Esophagus squamous epithelium (tissue), 5 donors: ENCODE measurements at places on chromosomes 4 and X. TPM values are rescaled to one million over a fixed set of nuclear protein-coding genes. Genes with fewer than 3 reads are reported as not detected.
A peak's percentile ranks its signal among the peaks of the same experiment; 100 is the strongest.

DNA sequence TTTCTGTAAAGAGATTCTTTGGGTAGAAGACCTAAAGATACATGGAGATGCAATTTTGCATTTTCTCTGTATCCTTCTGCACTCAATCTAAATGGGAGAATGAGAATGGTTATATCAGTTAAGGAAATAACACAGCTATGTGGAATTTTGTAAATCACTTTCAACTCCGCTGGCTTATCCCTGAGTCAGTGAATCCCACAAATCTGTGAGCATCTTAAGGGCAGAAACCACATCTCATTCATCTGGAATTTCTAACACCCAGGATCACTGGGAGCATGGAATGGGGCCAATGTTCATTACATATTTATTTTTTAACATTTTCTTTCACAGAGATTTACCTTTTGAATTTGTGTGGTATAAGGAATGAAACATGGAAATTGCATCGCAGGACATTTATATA, 167.8 kb downstream of the CFAP47 start:
- H3K4me1 ChIP-seq: no peaks in the 10 kb centered on the region
- no peaks in the 10 kb centered on the region for H3K36me3 ChIP-seq
- H3K4me3 ChIP-seq: no peak overlapping the region
- H3K27ac ChIP-seq: no peak overlapping the region
- H3K27me3 ChIP-seq: no peaks in the 10 kb centered on the region

DNA sequence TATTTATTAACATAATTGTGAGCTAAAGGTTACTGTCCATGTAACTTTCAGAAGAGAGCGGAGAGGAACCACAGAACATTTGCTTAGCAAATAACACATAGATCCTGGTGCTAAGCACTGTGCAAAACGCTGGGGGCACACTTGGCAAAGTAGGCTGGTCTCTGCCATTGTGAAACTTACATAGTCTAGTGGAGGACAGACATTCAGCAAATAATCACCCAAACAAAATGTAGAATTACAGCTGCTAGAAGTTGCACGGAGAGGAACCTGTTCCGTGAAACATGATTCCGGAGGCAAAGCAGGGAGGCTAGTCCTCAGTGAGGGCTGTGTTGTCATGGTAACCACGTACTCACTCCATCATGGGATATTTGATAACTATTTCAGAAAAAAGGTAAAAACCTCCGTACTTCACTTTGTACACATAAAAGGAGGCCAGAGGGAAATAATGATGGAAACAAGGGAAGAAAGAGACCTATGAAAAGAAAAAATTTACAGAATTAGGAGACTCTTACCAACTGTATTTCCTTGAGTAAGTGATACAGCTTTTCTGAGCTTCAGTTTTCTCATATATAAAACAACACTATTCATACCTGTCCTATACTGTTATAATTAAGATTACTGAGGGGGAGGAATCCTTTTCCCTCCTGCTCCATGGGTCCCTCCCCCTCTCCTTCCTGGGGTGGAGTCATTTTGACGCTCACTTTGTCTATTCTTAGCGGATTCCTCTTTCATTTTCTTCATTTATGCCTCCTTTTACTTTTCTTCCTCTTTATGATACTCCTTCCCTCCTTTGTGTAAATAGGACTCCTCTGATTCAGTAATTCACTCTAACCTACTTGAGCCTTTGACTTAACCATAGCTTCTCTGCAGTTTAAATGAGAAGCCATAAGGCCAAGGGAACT, 825 bp upstream of the RASGEF1B start:
- peak overlapping the region; percentile 91 for H3K27ac ChIP-seq
- DNase-seq: peak; percentile 59
- H3K36me3 ChIP-seq: no peaks in the 10 kb centered on the region
- no peaks in the 10 kb centered on the region for H3K27me3 ChIP-seq
- peak overlapping the region; percentile 81 for H3K4me3 ChIP-seq
- peaks cover 63% of the 10 kb centered on the region for H3K4me1 ChIP-seq

Gene GPR82
- total RNA-seq: 0.76 TPM

GRCh38 chr4:20137176-20137575, 114.5 kb upstream of the SLIT2 start:
- H3K27ac ChIP-seq: no peak overlapping the region
- no peak overlapping the region for H3K4me3 ChIP-seq
- H3K27me3 ChIP-seq: no peaks in the 10 kb centered on the region

Gene PLS3
- total RNA-seq: 148 TPM

DNA sequence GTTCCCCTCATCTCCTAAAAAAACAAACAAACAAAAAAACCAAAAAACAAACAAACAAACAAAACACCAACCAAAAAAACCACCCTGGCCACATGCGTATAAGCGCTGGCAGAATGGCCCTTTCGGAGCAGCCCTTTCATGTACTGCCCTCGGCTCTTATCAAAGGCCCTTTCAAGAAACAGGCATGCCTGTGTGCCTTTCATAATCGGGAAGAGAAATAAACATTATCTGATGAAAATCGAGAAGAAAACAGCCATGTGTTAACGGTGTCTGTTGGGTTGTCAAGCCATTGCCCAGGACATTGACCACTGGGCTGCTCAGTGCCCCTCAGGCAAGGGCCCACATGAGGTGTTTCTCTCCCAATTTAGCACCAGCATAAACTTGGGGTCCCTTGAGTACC, 68.3 kb downstream of the PJA1 start:
- no peaks in the 10 kb centered on the region for H3K4me1 ChIP-seq
- no peak overlapping the region for H3K27ac ChIP-seq
- H3K27me3 ChIP-seq: no peaks in the 10 kb centered on the region

DNA sequence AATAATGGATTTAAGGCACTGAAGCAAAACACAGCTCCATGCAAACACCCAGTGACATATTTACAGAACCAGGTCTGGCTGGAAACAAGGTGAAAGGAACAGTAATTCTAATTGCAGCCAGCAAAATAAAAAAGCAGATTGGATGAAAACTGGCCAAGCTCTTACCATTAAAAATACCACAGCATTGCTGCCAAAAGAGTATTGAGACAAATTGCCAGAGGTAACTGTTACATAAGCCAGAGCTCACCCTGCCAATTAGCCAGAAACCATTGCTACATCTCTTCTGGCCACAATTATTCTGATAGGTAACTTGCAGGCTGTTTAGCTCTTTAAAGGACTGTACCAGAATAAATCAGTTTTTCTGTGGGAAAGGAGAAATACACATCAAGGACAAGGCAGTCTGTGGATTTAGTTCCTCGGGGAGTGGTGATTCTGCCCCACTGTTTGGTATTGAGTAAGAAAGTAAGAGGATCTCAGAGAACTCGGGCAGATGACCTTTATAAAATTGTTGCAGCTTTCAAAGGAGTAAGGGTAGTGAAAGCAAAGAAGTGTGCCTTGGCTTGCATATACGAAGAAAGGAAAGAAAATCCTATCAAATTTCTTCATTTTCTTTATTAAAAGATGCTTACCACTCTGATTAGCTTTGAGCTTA, 369.5 kb downstream of the PPP3CA start:
- no peak overlapping the region for H3K27ac ChIP-seq
- no peak overlapping the region for H3K4me3 ChIP-seq
- no peak for DNase-seq
- no peaks in the 10 kb centered on the region for H3K27me3 ChIP-seq

Gene ANXA3
- total RNA-seq: 45.7 TPM

DNA sequence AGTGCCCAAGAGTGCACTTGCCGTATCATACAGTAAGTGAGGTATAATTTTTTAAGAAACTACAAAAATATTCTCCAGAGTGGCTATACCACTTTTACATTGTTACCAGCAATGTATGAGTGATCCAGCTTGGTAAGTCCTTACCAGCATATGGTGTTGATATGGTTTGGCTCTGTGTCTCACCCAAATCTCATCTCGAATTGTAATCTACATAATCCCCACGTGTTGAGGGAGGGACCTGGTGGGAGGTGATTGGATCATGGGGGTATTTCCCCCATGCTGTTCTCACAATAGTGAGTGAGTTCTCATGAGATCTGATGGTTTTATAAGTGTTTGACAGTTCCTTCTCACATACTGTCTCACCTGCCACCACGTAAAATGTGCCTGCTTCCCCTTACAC, 44.8 kb downstream of the RBMX start:
- no peak overlapping the region for H3K27ac ChIP-seq
- no peaks in the 10 kb centered on the region for H3K4me1 ChIP-seq
- no peaks in the 10 kb centered on the region for H3K36me3 ChIP-seq
- DNase-seq: no peak
- no peaks in the 10 kb centered on the region for H3K27me3 ChIP-seq

GRCh38 chrX:140799216-140799615, 89.7 kb downstream of the LINC00632 start:
- H3K27ac ChIP-seq: no peak overlapping the region
- H3K27me3 ChIP-seq: no peaks in the 10 kb centered on the region
- DNase-seq: no peak
- H3K4me1 ChIP-seq: no peaks in the 10 kb centered on the region

DNA sequence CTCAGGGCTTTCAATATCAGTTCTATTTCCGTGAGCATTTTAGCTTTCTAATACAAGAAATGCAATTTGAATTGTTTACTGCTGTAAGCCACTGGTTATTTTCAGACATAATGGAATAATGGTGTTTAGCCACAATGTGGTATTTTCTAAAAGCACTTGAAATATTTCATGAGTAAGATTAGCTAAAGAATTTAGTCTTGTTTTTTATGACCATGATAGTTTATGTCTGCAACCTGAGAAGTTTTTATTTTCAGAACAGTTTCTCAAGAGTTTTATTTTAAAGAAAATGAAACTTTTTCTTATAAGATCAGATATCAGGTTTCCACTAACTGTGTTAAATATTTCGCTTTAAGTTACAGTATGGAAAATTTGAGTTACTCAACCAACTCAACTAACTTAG, 60.2 kb downstream of the SLIT2 start:
- H3K27ac ChIP-seq: no peak overlapping the region
- H3K27me3 ChIP-seq: no peaks in the 10 kb centered on the region
- no peak for DNase-seq
- no peaks in the 10 kb centered on the region for H3K36me3 ChIP-seq
- no peak overlapping the region for H3K4me3 ChIP-seq

- H3K27ac ChIP-seq: no peak overlapping the region
- H3K36me3 ChIP-seq: no peaks in the 10 kb centered on the region
- DNase-seq: no peak
Measured at GRCh38 chrX:41733939-41734338, 10.0 kb downstream of the GPR82 start.

- H3K36me3 ChIP-seq: no peaks in the 10 kb centered on the region
- DNase-seq: peak; percentile 23
- peak overlapping the region; percentile 59 for H3K4me3 ChIP-seq
- H3K27me3 ChIP-seq: no peaks in the 10 kb centered on the region
- H3K4me1 ChIP-seq: peaks cover 6% of the 10 kb centered on the region
Measured at GRCh38 chr4:56530269-56531148, 24.9 kb downstream of the ARL9 start.

- H3K27ac ChIP-seq: no peak overlapping the region
- no peaks in the 10 kb centered on the region for H3K27me3 ChIP-seq
- no peak overlapping the region for H3K4me3 ChIP-seq
- H3K4me1 ChIP-seq: no peaks in the 10 kb centered on the region
- H3K36me3 ChIP-seq: peaks cover 26% of the 10 kb centered on the region
Measured at GRCh38 chrX:74234818-74235217, 69.2 kb upstream of the ZCCHC13 start.

DNA sequence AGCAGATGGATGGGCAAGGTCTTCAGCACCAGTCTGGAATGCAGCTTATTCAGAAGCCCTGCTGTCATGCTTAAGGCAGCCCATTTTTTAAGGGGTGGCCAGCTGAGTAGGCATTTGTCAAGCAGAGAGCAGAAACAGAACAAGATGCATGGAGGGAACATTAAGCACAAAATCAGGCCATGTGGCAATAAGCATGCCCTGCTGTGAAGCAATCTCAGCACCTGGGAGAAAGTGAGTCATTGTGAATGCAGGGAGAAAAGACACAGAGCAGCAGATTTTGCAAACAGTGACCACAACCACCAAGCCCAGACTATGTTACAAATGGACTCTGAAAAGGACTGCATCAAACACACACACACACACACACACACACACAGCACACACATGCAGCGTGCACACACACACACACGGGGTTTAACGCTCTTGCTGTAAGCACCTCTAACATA, 94.1 kb upstream of the GALNT7 start:
- no peaks in the 10 kb centered on the region for H3K36me3 ChIP-seq
- no peak for DNase-seq
- H3K4me3 ChIP-seq: no peak overlapping the region
- H3K27ac ChIP-seq: no peak overlapping the region
- H3K27me3 ChIP-seq: no peaks in the 10 kb centered on the region

GRCh38 chr4:148017801-148018200, 285.9 kb downstream of the ARHGAP10 start:
- H3K27me3 ChIP-seq: no peaks in the 10 kb centered on the region
- no peaks in the 10 kb centered on the region for H3K36me3 ChIP-seq
- no peaks in the 10 kb centered on the region for H3K4me1 ChIP-seq
- H3K4me3 ChIP-seq: no peak overlapping the region
- H3K27ac ChIP-seq: peak overlapping the region; percentile 17

DNA sequence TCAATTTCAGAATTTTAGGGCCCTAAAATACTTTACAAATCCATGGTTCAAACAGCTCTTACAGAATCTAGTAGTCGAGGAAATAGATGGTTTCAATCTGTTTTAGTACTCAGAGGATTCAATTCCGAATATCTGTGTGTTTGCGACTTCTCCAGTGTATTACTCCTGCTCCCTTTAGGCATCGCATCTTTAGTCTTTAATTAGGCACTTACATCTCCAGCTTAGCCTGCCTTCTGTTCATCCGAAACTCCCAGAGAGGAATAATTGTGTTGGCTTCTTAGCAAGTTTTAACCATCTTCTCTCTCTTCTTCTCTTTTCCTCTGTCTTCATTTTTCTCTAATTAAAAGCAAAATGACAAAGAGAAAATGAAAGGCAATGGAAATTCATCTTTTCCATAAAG, 1901.3 kb upstream of the TENM3 start:
- no peak overlapping the region for H3K27ac ChIP-seq
- H3K4me3 ChIP-seq: no peak overlapping the region
- no peaks in the 10 kb centered on the region for H3K27me3 ChIP-seq
- DNase-seq: no peak

Gene ATOH1
- not detected for total RNA-seq

- no peaks in the 10 kb centered on the region for H3K36me3 ChIP-seq
- no peak for DNase-seq
- H3K4me3 ChIP-seq: no peak overlapping the region
- H3K27ac ChIP-seq: no peak overlapping the region
- H3K27me3 ChIP-seq: no peaks in the 10 kb centered on the region
- no peaks in the 10 kb centered on the region for H3K4me1 ChIP-seq
Measured at GRCh38 chr4:101973361-101973760, 182.8 kb downstream of the BANK1 start.

DNA sequence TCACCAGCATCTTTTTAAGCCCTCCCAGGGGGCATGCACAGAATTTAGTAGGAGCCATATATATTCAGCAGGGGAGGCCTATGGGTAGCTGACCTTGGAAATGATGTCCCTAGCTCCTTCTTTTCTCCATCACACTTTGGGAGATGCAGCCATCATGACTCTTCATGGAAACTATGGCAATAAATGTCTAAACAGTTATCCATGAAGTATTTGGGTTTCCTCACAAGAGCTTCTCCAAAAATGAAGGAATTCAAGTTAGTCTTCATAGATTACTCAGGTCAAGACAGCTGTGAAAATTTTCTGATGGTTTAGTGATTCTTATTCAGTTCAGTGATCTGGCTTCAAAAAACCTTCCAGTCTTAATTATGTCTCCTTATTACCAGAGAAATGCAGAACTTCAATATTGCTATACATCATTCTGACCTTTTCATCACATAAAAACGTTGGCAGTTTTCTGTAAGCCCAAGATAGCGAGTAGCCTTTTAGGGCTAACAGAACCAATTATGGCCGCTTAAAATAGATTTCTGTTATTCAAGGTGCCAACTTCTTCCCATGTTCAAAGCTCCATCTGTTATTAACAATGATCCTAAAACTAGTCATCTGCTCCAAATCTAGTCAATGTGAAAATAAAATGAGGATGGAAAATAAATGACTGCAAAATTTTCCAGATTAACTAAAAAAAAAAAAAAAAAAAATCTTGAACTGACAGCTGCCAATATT, 52.5 kb downstream of the TMEM156 start:
- no peak overlapping the region for H3K27ac ChIP-seq
- H3K4me3 ChIP-seq: no peak overlapping the region

Gene C4orf54
- total RNA-seq: not detected
